ENCODE measurements at places on chromosomes 5 and 9.

GRCh38 chr9:32011049-32011448 is 373.4 kb upstream of the ACO1 start:
- no peak for DNase-seq

- DNase-seq, result no peak
These were observed 96.4 kb upstream of the EDIL3 start for GRCh38 chr5:84480873-84481637.

DNA sequence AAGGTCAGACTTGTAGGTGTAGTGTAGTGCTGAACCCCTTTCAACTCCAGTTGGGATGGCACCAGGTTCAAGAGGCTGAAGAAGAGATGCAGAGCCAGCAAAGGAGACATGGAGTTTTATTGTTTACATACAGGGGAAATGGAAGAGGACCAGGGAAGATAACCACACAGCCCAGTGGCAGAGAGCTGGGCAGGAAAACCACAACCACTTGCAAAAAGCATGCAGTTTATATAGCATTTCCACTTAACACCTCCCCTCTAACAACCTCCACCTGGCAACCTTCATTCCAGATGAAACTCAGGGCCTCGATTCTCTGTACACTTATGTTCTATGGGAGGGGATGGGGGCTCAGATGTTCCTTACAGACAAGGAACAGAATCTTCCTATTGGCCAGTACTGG is 56.9 kb downstream of the SNX24 start:
- no peak for DNase-seq

DNA sequence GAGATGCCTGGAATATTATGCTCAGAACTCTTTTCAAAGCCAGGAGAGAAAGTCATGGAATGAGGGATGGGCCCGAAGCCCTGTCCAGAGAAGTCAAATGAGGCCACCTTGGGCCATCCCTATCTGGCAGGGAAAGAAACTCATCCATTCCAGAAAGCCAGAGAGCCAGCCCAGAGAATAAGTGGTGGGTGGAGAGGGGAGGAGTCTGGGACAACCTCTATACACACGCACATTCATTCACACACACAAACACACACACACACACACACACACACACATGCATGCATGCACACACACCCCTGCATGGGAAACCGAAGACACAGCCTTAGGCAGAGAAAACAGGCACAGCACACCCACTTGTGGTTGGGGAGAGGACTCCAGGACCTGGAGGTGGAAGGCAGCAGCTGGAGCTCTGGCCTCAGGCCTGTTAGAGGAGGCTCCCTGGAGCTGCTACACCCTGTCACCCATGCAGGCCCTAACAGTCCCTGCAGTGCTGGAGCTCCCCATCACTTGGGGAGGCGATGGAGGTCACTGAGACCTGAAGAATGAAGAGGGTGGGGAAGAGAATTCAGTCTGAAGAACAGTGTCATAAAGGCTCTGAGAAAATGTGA is 38.0 kb downstream of the TGFBI start:
- no peak for DNase-seq

GRCh38 chr9:104927216-104927911 is 591 bp downstream of the ABCA1 start:
- no peak for DNase-seq

GRCh38 chr9:69223605-69224004 is 49.5 kb downstream of the TJP2 start:
- no peak for DNase-seq

GRCh38 chr9:96274939-96275338 is 27.0 kb downstream of the HSD17B3 start:
- no peak for DNase-seq

DNA sequence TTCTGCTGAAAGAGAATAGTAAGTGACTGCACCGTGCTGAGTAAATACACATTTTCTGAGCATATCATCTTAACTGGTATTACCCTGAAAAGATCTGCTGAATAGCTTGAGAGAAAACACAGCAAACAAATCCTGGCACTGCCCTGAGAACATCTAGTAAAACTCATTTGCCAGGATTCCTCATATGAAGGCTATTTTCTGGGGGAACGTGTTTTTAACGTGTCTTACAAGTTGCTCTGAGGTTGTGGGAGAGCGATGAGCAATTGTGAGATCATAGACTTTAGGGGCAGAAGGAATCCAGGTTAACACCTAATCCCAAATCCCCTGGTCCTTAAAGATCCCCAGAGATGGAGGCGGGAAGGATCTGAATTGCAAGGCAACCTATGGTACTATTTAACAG is 331.9 kb upstream of the RFX3 start:
- DNase-seq, result no peak

Measured in stimulated activated CD8-positive, alpha-beta memory T cell treated with anti-CD3 and anti-CD28 coated beads, Interleukin-7, amount 100 ng/mL, for 4 hours (primary cell).